HEK293T (cell line): ENCODE measurements at places on chromosomes 13 and 19.

GRCh38 chr13:95164830-95165229 lies 136.4 kb downstream of the ABCC4 start:
- no peak for DNase-seq

- DNase-seq = no peak
Observed at GRCh38 chr13:103354171-103354570, 288.0 kb upstream of the SLC10A2 start.

- DNase-seq = peak; percentile 56
Observed at GRCh38 chr19:56076498-56076897, 44.6 kb downstream of the ZNF787 start.

- DNase-seq = peak; percentile 57
Observed at GRCh38 chr19:1512671-1513498, at the start of gene ADAMTSL5. ADAMTSL5 (minus strand) TSS chr19:1513019; CDS start chr19:1510943, 2,076 bp downstream.

- no peak for DNase-seq
Observed at GRCh38 chr13:27194895-27195764, 23.5 kb upstream of the USP12 start.

GRCh38 chr19:15330801-15331418 lies 1.4 kb downstream of the BRD4 start:
- DNase-seq = no peak

DNA sequence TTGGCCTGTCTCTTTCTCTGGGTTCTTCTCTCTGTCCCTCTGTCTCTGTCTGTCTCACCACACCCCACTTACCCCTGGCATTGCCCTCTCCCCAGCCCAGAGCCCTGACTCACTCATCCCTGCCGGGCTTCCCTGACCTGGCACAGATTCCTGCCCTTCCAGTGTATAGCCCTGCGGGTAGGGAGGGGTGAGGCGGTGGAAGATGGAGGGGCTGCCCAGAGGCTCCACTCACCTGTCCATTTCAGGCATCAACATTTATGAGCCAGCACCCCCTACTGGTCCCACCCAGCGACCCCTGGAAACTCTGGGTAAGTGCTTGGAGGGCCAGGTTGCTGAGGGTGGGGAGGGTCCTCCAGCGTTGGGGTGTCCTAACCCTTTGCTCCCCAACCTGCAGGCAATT lies 1.0 kb downstream of the NCCRP1 start:
- no peak for DNase-seq

GRCh38 chr19:33821871-33822270 lies 25.2 kb downstream of the KCTD15 start:
- no peak for DNase-seq

GRCh38 chr13:45926741-45927140 lies 75.2 kb upstream of the SIAH3 start:
- DNase-seq = no peak

- DNase-seq = no peak
Observed at GRCh38 chr19:1626417-1627010, 21.3 kb upstream of the UQCR11 start.

GRCh38 chr13:29472332-29472961 lies 123.0 kb downstream of the SLC7A1 start:
- peak; percentile 68 for DNase-seq

DNA sequence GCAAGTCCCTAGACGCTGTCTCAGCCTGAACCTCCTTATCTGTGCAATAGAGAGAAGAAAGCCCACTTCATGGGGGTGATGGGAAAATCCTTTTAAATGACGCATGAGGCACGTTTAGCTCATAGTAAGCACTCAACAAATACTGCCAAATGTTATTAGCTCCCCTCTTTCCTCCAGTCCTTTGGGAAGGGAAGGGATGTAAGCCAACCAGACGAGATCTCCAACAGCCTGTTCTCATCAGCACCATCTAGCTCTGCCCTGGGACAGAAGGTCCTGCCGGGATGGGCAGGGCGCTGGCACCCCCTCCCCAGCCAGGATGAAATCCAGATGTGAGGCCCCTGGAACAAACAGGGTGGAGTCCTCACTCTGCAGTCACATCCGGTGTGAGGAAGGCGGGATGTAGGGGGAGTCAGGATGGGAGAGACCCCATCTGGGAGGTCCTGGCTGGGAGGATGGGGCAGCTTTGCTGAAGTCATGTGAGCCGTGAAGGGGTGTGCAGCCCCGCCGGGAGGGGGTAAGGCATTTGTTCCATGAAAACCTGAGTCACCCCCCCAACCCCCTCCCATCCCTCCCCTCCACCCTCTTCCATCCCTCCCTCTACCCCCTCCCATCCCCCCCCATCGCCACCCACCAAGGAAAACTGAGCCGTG lies 4.6 kb downstream of the S1PR2 start:
- no peak for DNase-seq

GRCh38 chr13:94641409-94641941 lies 39.8 kb downstream of the GPR180 start:
- DNase-seq = no peak

GRCh38 chr13:111913761-111914140 lies 153.2 kb upstream of the SOX1 start:
- DNase-seq = no peak

GRCh38 chr19:45408830-45409556 lies 2.5 kb downstream of the POLR1G start:
- no peak for DNase-seq

GRCh38 chr13:20146381-20146780 lies 14.5 kb downstream of the GJA3 start:
- DNase-seq = no peak

DNA sequence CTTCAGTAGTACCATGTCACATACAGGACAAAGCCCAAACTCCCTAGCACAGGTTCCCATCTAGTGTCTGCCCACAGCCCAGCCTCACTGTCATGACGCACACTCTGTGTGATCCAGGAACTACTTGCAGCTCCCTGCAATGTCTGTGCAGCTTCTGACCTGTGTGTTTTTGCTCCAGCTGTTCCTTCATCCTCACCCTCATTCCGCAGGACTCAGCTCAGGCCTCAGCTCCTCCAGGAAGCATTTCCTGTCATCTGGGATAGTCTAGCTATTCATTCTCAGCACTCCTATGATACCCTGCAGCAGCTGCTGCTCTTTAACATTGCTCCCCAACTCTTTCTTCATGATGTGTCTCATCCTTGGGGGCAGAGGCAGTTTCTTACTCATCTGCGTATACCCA lies 56.1 kb downstream of the ENOX1 start:
- DNase-seq = no peak

DNA sequence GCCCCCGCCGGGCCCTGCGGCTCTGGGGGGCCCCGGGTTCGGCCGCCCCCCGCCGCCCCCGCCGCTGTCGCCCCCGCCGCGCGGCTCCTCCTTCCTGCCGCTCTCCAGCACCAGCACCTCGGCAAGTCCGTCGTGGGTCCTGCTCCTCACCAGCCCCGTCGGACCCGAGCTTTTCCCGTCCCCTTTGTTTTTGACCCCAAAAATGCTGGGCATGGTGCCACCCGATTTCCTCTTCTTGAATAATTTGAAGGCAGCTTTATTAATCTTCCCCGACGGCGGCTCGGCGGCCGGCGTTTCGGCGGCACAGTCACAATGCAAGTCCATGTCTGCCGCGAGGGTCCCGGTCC lies 945 bp downstream of the AMER2 start:
- DNase-seq = no peak

DNA sequence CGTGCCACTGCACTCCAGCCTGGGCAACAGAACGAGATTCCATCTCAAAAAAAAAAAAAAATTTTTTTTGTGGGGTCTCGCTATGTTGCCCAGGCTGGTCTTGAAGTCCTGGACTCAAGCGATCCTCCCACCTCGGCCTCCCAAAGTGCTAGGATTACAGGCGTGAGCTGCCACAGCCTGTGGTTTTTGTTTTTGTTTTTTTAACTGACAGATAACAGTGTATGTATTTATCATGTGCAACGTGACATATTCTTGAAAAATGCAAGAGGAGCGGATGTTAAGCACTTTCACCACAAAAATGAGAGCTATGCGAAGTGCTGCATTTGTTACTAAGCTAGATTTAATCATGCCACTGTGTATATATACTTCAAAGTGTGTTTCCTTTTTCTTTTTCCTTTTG lies 49.0 kb downstream of the ARHGEF18 start:
- DNase-seq = no peak

GRCh38 chr19:38204728-38205127 lies 19.3 kb downstream of the DPF1 start:
- DNase-seq = no peak

DNA sequence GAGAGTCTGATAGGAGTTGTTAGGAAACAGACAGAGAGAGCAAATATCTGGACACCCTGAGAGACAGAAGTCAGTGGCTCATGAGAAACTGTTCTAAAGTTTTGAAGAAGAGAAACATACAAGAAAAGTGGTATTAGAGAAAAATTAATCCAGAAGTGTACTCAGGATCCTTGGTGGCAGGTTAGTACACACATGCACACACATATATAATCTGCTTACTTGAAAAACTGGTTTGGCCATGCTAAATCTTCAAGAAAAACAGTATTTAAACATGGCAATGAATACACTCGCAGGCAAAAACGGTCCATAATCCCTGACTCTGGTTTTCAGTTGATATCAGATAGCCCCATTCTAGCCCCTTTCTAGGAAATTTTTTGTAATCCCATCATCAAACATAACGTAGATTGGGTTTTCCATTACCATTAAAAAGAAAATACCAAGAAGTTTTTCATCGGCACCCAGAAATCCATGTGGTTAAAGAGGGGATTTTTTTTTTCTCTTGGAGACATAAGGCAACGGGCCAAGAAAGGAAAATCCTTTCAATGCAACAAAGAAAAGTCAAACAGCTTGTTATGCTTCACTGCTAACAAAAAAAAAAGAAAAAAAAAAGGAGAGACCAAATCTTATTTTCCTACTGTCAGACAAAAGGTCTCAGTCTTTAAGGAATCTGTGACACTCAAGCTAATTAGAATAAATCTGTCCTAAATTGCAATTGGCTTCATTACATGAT lies 178.0 kb upstream of the MIR17HG start:
- no peak for DNase-seq

- no peak for DNase-seq
Observed at GRCh38 chr19:45472563-45473366, 5.0 kb downstream of the FOSB start.

DNA sequence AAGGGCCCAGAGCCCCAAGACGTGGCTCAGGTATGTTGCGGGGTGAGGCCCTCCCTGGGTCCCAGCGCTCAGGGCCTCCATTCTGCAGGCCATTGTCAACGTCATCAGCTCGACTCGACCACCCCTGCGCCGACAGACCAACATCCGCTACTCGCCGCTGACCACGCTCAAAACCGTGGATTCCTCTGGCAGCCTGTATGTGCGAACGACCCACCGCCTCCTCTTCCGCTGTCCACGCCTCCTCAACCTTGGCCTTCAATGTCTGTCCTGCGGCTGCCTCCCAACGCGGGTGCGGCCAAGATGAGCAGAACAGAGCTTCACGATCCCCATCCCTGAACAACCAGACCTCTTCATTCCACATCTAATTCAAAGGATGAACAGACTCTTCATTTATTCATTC lies 8.2 kb downstream of the RDH8 start:
- no peak for DNase-seq

DNA sequence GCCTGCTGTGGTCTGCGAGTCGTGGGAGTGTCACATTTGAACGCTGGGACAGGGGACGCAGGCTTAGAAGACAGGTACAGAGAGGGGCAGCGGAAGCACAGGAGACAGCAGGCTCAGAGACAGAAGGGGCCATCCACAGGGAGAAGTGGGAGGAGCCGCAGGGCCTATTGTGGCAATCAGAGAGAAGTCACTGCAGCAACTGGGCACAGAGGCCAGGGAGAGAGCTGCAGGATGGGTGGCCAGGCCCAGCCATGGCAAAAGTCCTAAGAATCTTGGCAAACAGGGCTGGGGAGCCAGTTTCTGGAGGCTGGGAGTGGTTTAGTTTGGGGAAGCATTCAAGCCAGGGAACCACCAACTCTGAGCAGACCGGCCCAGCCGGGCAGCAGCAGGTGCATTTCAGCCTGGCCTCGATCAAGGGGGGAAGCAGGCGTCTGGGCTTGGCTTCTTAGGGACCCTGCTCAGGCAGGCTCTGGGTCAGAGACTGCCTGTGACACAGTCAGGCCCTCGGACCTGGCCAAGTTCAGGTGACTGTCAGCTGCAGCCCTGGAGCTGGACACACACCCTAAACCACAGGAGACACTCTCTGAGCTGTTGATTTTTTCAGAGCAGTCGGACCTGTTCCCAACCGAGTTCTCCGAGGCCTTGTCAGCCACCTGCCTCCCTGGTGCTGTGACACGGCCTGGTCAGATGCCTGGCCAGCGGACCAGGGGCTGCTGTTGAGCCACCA lies 11.8 kb downstream of the SH3GL1 start:
- no peak for DNase-seq

DNA sequence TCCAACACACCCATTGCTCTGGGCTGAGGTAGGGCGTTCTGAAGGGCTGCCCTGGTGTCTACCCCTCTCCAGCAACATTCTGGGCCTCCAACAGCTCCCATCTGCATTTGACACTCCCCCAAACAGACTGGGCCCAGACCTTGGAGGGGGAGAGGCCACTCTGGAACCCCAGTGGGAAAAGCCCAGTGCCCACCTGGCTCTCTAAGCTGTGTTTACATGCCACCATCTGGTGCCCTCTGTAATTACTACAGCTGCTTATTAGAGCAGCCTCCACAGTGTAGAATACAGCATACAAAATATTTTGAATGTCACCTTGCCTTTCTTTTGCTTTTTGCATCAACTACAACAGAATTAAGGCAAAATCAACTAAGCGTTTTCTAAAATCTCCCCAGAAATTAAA lies 35.8 kb upstream of the TM9SF2 start:
- no peak for DNase-seq

DNA sequence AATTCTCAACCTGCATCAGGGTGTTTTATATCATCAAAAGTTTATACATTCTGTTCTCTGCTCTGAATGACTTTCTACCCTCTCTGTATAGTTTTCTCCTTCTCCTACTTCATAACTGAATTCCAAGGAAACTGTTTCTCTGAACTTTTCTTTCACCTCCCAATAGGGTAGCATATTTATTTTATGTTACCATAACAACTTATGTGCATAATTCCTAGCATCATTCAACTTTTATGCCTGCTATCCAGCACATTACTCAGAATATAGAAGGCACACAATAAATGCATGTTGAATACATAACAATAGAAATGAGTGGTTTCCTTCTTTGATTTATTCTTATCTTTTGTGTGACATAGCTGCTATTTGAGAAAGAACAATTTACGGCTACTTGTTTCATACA lies 2385.0 kb downstream of the PCDH9 start:
- DNase-seq = no peak

DNA sequence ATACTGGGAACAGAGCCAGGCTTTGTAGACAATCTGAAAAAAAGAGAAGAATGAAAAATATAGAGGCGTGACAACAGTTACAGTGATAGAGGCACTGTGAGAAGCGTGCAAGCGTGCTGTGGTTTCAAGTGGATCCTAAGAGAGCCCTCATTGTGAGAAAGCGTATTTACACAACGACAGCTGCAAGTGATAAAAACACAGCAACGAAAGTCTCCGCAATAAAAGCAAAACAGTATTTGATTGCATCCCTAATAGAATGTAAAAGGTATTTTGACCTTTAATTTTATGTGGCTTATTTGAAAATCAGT lies 642.7 kb upstream of the ARGLU1 start:
- DNase-seq = no peak

DNA sequence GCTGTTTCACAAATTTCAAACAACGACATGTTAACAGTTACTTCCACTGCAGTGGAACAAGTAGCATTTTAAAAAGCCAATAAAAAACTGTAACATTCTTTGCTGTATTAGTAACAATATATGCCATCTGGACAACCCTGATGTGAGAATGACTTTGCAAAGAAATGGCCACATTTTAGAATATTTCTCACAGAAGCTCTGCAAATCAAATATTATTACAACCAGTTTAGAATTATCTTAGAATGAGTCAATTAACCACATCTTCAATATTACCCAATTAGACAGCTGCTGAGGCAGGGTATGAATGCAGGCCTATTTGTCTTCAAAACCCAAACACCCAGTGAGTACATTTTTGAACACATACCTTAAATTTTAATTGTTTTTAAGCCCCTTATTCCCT lies 3.2 kb downstream of the ZNF699 start:
- no peak for DNase-seq

GRCh38 chr19:35125270-35125717 lies 9.6 kb downstream of the LGI4 start:
- no peak for DNase-seq
